Left ventricle myocardium inferior (tissue), 1 donor: ENCODE measurements at places on chromosomes 1 and 21. TPM values are rescaled to one million over a fixed set of nuclear protein-coding genes. Genes with fewer than 3 reads are reported as not detected.

DNA sequence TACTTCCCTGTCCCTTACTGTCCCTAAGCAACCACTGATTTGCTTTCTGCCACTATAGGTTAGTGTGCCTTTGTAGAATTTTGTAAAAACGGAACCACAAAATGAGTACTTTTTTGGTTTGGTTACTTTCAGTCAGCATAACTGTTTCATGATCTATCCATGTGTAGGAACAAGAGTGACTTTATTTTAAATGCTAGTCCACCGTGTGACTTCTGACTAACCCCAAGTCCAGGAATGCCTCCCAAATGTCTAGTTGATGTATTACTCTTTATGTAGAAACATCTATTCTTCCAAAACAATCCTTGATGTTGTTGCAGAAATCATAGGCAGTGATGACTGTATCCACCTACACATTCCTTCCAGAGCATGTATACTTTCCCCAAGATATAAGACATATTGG lies 21.3 kb downstream of the ATPAF1 start:
- H3K27me3 ChIP-seq: no peaks in the 10 kb centered on the region
- H3K36me3 ChIP-seq: peaks cover 50% of the 10 kb centered on the region
- peaks cover 15% of the 10 kb centered on the region for H3K4me1 ChIP-seq
- DNase-seq: no peak
- H3K4me3 ChIP-seq: no peak overlapping the region
- H3K27ac ChIP-seq: no peak overlapping the region

- H3K27ac ChIP-seq: peak overlapping the region; percentile 13
- H3K36me3 ChIP-seq: no peaks in the 10 kb centered on the region
- no peaks in the 10 kb centered on the region for H3K27me3 ChIP-seq
Observed at GRCh38 chr1:117364240-117364639, 3.0 kb upstream of the MAN1A2 start.

The ANKRD35 gene
- total RNA-seq: 0.77 TPM

DNA sequence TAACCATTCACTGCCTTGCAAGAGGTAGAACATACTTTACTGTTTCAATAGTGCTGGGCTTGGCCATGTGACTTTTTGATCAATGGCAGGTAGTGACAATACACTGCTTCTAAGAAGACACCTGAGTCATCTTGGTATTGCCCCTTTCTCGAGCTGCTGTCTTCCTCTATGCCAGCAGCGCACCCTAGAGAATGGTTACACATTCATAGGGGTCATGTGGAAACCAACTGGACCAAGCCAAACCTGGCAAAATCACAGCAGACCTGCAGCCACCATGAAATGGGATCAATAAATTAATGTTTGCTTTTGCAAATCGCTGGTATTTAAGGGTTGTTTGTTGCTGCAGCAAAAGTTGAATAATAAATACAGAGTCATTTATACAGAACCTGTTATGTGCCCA lies 122.3 kb downstream of the GRIK1 start:
- no peak for DNase-seq
- no peaks in the 10 kb centered on the region for H3K4me1 ChIP-seq
- H3K27me3 ChIP-seq: peaks cover 7% of the 10 kb centered on the region
- no peaks in the 10 kb centered on the region for H3K36me3 ChIP-seq
- no peak overlapping the region for H3K4me3 ChIP-seq

DNA sequence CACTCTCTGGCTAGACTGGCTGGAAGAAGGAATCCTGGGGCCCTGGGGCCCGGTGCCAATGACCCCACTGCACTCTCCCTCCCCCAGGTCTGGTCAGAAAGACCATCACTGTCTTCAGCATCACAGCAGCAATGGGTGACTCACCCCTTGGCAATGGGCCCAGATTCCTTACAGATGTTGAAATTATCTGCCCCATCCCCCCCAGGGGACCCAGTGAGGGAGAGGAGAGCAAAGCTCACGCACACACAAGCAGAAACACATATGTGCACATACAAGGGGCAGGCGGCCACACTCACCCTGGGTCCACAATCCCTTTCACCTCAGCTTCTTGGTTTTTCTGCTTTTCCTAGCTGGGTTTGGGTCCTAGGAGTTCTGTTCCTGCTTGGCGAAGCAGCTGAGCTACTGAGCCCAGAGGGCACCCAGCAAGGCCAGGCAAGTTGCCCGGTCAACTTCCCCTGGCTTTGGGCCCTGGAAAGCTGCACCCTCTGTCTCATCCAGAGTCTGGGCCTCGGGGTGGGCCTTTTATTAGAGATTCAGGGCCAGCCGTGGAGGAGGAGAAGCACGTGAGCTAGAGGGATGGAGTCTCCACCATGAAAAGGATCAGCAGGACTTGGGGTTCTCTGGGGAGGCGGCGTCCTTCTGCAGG lies 2.6 kb downstream of the COL16A1 start:
- peak overlapping the region; percentile 0 for H3K4me3 ChIP-seq
- DNase-seq: peak; percentile 89
- H3K27me3 ChIP-seq: peaks cover 9% of the 10 kb centered on the region
- H3K4me1 ChIP-seq: peaks cover 58% of the 10 kb centered on the region
- no peaks in the 10 kb centered on the region for H3K36me3 ChIP-seq

DNA sequence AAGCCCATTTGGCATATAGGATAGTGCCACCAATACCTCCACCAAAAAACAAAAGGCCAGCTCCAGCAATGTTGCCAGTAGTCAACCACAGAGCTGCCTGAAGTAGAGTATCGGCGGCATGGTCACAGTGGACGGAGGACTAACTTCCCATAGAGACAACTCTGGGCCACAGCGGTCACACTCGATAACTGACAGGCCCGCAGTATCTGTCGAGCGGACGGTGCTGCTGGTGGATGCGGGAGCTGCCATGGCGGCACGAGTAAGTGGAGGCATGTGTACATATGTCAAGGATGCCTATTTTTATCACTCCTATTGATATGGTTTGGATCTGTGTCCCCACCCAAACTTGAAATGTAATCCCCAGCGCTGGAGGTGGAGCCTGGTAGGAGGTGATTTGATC lies 4.1 kb downstream of the KRTAP12-1 start:
- no peaks in the 10 kb centered on the region for H3K36me3 ChIP-seq
- H3K27me3 ChIP-seq: peaks cover 12% of the 10 kb centered on the region
- H3K4me1 ChIP-seq: no peaks in the 10 kb centered on the region

The PFKFB2 gene
- 107 TPM for total RNA-seq

The PRELP gene
- 22.5 TPM for total RNA-seq

The ESPN gene
- 0.41 TPM for total RNA-seq
